Lower leg skin (tissue), 4 donors: ENCODE measurements at places on chromosomes 11 and 22.

- DNase-seq = peak; percentile 80
These were observed 63.3 kb downstream of the DGCR2 start for GRCh38 chr22:19058713-19059451.

GRCh38 chr11:125222494-125222893, 57.9 kb downstream of the PKNOX2 start:
- DNase-seq = no peak

- DNase-seq = no peak
These were observed 1152.4 kb downstream of the LRRC4C start for GRCh38 chr11:40306938-40307548.

DNA sequence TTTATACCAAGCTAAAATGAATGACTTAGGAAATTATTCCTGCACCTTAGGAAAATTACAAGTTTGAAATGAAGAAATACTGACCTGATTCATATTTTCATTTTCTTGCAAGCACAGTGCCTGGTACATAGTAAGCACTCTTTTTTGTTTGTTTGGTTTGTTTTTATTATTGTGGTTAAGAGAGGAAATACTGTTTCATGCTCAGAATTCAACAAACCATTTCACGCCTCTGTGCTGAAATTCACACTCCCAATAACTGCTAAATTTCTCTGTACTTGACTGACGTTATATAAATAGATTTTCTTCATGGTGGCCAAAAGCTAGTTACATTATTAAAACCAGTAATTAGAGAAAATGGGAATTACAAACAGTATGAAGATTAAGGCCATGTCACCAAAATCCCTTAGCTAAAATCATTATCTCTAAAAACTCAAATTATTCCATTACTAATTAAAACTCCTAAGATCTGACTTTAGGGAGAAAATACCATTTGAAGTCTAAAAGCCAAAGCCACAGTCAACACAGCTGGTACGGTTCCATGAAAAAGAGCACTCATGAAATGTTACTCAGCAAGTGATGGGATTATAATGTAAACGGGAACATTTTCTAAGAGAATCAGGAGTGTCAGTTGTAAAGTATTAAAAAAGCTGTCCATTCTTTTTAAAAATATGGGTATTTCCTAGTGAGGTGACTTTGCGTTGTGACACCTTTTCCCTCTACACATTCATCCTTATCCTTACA, 77.8 kb upstream of the DDI1 start:
- no peak for DNase-seq

- DNase-seq = peak; percentile 26
These were observed 44.2 kb downstream of the TRIM66 start for GRCh38 chr11:8638300-8638699.

- DNase-seq = no peak
These were observed 9.6 kb upstream of the DAGLA start for GRCh38 chr11:61670626-61671025.

DNA sequence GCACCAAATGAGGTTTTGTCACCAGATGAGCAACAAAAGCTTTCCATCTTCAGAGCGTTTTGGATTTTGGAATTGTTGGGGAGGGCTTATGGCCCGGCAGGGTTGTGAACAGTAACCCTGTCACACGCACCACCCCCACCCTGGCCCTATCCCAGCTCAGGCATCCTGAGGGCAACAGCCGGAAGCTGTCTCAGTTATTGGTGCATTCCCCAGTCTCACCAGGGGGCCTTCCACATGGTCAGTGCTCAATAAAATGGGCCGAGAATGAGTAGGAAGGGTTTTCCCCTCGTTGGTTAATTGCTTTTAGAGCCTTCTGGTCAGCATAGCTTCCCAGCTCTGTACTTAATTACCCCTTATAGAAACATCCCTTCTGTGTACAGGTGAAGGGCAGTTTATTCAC, 46.0 kb downstream of the LRP5 start:
- no peak for DNase-seq

GRCh38 chr11:20025332-20025840, 134.9 kb downstream of the DBX1 start:
- DNase-seq = no peak

DNA sequence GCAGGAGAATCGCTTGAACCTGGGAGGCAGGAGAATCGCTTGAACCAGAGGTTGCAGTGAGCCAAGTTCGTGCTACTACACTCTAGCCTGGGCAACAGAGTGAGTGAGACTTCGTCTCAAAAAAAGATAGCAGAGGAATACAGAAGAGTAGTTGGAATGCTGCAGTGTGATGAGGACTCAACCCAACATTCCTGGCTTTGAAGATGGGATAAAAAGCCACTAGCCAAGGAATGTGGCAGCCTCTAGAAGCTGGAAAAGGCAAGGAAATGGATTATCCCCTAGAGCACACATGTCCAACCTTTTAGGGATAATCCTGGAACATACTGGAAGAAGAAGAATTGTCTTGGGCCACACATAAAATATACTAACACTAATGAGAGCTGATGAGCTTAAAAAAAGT, 13.9 kb downstream of the SLC25A17 start:
- no peak for DNase-seq

- DNase-seq = no peak
These were observed 12.9 kb upstream of the ARHGAP42 start for GRCh38 chr11:100674212-100674611.

- no peak for DNase-seq
These were observed 5.5 kb downstream of the PHLDA2 start for GRCh38 chr11:2923446-2924375.

DNA sequence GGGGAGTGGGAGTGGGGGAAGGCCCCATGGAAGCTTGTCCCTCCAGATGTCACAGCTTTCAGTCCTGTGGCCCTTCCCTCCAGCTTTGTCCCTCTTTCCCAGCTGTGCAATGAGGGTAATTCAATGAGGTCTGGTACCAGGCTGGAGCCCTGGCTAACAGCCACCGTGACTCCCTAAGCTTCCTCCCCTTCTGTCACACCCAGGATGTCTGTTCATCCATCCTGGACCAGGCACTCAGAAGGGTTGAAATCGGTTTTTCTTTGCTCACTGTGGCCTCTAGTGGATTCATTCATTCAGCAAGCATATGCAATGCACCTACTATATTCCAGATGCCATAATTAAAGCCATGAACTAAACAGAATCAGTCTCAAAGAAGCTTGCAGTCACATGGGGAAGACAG, 38.7 kb downstream of the SYT13 start:
- DNase-seq = no peak

- no peak for DNase-seq
These were observed 17.0 kb downstream of the IGLL1 start for GRCh38 chr22:23563111-23563510.
